ENCODE measurements at places on chromosomes 5 and 9. TPM values are rescaled to one million over a fixed set of nuclear protein-coding genes. Genes with fewer than 3 reads are reported as not detected.
A peak's percentile ranks its signal among the peaks of the same experiment; 100 is the strongest.

The EMB gene
- total RNA-seq: 31.1 TPM

The CCL21 gene
- not detected for total RNA-seq

The GAS1 gene
- 4.0 TPM for total RNA-seq

The EGR1 gene
- 49.5 TPM for total RNA-seq

The SLC27A4 gene
- 26.4 TPM for total RNA-seq

The CCIN gene
- not detected for total RNA-seq

The KCTD16 gene
- total RNA-seq: 21.2 TPM

- H3K27me3 ChIP-seq: peaks cover 3% of the 10 kb centered on the region
- H3K27ac ChIP-seq: no peak overlapping the region
- H3K4me1 ChIP-seq: no peaks in the 10 kb centered on the region
- no peak overlapping the region for H3K4me3 ChIP-seq
- DNase-seq: no peak
Observed at GRCh38 chr9:18365651-18366050, 108.3 kb upstream of the ADAMTSL1 start.

DNA sequence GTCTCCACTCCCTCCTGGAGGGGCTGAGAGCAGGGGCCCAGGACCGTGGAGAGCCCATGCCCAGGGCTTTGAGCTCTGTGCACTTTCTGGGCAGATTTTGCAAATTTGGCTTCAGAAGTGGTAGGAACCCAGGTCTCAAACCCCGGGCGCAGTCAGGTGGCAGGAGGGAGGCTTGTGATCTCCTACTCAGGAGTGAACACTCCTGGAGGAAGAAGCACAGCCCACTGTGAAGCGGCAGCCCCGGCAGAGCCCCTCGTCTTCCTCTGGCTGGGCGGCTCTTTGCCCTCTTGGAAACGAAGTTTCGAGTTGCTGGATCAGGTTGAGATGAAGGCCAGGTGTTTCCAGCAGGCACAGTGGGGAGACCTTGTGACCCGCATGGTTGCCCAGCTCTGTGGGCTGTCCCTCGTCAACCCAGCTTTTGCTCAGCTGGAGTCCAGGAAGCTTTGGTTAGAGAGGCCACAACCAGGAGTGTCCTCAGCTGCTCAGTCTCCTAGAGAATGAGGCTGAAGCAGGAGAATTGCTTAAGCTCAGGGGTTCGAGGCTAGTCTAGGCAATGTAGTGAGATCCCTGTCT, 48.5 kb downstream of the WNK2 start:
- no peak for DNase-seq
- no peak overlapping the region for H3K27ac ChIP-seq
- no peaks in the 10 kb centered on the region for H3K27me3 ChIP-seq
- no peak overlapping the region for H3K4me3 ChIP-seq

GRCh38 chr5:9058666-9059065, 487.2 kb downstream of the SEMA5A start:
- H3K4me1 ChIP-seq: peaks cover 6% of the 10 kb centered on the region
- no peaks in the 10 kb centered on the region for H3K36me3 ChIP-seq
- no peak for DNase-seq
- H3K4me3 ChIP-seq: no peak overlapping the region

- no peaks in the 10 kb centered on the region for H3K27me3 ChIP-seq
- DNase-seq: no peak
- no peak overlapping the region for H3K4me3 ChIP-seq
- no peaks in the 10 kb centered on the region for H3K36me3 ChIP-seq
- H3K27ac ChIP-seq: no peak overlapping the region
Observed at GRCh38 chr5:14064841-14065240, 78.3 kb upstream of the TRIO start.

DNA sequence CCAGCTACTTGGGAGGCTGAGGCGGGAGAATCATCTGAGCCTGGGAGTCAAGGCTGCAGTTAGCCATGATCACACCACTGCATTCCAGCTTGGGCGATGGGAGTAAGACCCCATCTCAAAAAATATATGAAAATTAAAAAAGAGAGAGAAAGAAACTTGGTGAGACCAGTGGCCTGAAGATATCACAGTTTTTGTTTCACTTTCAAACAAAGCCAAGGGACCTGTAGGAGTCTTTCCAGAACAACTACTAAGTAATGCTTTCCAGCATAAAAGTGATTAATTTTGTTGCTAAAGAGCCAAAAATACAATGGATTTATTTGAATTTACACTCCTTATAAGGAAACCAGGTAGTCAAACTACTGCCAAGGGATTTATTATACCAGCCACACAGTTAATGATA, 23.5 kb downstream of the GKAP1 start:
- H3K36me3 ChIP-seq: peaks cover 6% of the 10 kb centered on the region
- no peaks in the 10 kb centered on the region for H3K27me3 ChIP-seq
- no peak overlapping the region for H3K27ac ChIP-seq
- no peak for DNase-seq
- H3K4me1 ChIP-seq: no peaks in the 10 kb centered on the region

- H3K27me3 ChIP-seq: no peaks in the 10 kb centered on the region
- DNase-seq: no peak
- peaks cover 7% of the 10 kb centered on the region for H3K4me1 ChIP-seq
- H3K27ac ChIP-seq: no peak overlapping the region
- H3K4me3 ChIP-seq: no peak overlapping the region
Observed at GRCh38 chr9:37990404-37991015, 78.5 kb downstream of the SHB start.

GRCh38 chr9:108052431-108053080, 563.0 kb upstream of the KLF4 start:
- no peak overlapping the region for H3K4me3 ChIP-seq
- H3K27ac ChIP-seq: no peak overlapping the region

- H3K4me1 ChIP-seq: peaks cover 33% of the 10 kb centered on the region
- H3K4me3 ChIP-seq: no peak overlapping the region
- no peak overlapping the region for H3K27ac ChIP-seq
- no peak for DNase-seq
- H3K27me3 ChIP-seq: no peaks in the 10 kb centered on the region
- H3K36me3 ChIP-seq: peaks cover 15% of the 10 kb centered on the region
Observed at GRCh38 chr5:124199893-124200292, 546.5 kb downstream of the ZNF608 start.

DNA sequence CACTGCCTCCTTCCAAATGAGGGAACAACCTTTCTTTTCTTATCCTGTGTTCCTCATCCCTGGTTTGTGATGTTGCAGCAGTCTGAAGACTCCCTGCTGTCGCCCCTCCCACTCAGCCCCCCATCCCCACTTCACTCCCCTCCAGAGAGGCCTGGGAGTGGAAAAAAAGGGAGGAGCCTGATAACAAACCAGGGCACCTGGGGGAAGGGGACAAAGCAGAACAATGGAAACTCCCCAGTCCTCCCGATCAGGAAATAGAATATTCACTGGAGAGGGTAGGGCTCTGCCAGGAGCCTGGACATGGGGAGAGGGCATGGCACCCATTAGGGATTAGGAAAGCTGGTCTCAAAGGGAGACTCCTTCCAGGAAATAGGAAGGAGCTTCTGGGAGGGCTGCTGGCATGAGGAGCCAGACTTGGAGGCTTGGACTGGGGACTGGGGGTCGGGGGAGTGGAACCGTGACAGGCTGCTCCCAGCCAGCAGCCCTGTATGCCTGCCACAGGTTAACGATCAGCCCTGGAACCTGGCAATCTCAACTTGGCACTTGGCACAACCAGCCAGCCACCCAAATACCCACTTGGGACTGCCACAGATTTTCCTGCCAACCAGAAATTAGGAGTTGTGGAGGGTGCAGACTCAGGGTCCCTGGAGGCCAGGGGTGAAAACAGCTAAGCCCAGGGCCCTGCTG, 20.0 kb downstream of the PCDH1 start:
- no peak overlapping the region for H3K27ac ChIP-seq
- H3K4me3 ChIP-seq: no peak overlapping the region
- H3K27me3 ChIP-seq: peaks cover 8% of the 10 kb centered on the region
- H3K36me3 ChIP-seq: no peaks in the 10 kb centered on the region
- H3K4me1 ChIP-seq: peaks cover 10% of the 10 kb centered on the region

DNA sequence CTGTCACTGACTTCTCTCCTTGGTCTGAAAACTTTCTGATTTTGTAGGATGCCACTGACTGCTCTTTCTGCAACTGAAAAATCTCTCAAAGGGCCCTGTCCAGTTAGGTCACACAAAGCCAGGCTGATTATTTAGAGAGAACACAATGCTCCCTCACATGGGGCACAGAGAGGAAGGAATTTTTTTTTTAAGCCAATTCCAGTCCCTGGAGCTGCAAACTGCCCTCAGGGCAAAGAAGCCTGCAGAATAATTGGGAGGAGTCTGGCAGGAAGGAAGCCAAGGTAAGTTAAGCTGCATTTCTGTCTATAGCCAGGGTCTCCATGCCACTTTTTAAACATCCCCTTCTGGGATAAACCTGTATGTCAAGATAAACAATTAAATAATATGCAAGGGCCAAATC, 305.5 kb downstream of the ZSWIM6 start:
- H3K4me3 ChIP-seq: no peak overlapping the region
- DNase-seq: no peak
- no peak overlapping the region for H3K27ac ChIP-seq
- H3K4me1 ChIP-seq: peaks cover 2% of the 10 kb centered on the region
- H3K27me3 ChIP-seq: peaks cover 12% of the 10 kb centered on the region

DNA sequence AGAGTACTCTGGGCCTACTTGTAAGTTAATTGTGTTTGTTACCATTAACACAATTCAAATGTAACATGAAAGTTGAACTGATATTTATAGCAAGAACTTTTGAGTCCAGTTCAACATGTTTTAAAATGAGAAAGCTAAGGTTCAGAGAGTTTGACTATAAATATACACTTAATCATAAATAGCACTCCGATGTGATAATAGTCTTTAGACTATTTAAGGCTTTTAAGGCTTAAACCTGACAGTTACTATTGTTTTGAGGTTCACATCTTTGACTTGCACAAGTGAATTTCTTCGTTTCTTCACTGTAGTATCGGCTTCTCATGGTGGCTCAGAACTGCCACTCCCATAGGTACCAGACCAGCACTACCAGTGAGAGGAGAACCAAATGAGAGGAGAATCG, 42.4 kb downstream of the ZNF608 start:
- DNase-seq: no peak
- H3K4me3 ChIP-seq: peak overlapping the region; percentile 27
- H3K4me1 ChIP-seq: peaks cover 90% of the 10 kb centered on the region
- H3K27me3 ChIP-seq: no peaks in the 10 kb centered on the region

- H3K27me3 ChIP-seq: peaks cover 15% of the 10 kb centered on the region
- H3K4me1 ChIP-seq: peaks cover 2% of the 10 kb centered on the region
Observed at GRCh38 chr9:135565141-135565628, 3.6 kb downstream of the PAEP start.
